ENCODE measurements at places on chromosomes 7 and 10.

DNA sequence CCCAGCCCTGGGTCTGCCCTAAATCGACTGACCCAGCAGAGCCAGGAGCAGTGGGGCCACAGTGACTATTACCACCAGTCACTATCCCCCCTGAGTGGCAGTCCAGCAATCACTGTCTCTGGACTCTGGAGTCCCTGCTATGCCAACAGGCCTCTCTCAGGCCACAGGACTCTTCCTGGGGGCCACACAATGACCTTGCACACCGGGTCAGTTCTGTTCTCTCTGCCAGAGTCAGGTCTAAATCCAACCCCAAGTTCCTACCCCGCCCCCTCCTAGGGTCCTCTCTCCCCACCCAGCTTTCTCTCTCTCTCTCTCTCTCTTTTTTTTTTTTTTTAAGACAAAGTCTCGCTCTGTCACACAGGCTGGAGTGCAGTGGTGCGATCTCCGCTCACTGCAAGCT, 21.6 kb downstream of the GRID2IP start:
- no peak for DNase-seq

GRCh38 chr7:67391168-67391567, 394.5 kb downstream of the TYW1 start:
- no peak for DNase-seq

DNA sequence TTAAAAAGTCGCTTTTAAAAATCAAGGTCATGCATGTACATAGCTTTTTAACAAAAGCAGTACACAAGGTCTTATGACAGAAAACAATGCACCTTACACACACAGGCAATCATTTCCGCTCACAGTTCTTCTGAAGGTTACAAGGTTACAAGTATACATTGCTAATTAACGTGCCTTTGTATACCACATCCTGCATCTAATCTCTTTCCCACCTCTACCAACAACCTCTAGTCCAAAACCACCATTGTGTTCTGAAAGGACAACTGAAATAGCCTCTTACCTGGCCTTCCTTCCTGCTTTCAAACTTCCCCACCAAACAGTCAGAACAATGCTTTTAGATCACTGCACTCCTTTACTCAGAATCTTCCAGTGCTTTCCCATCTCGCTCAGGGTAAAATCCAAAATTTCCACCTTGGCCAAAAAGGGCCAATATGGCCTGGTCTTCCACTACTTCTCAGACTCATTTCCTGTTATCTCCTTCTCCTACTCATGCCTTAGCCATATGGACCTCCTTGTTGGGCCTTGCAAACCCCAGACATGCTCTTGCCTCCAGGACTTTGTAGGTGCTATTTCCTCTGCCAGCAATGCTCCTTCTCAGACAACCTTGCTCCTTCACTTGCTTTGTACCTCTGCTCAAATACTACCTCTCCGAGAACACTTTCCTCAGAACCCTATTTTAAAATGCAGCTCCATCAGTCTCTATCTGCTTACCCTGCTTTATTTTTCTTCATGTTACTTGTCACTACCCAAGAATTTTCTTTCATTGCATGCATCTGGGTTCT, 205.4 kb downstream of the DNAJC1 start:
- DNase-seq: no peak

- no peak for DNase-seq
Measured at GRCh38 chr10:98919899-98920298, 315.8 kb downstream of the HPSE2 start.

DNA sequence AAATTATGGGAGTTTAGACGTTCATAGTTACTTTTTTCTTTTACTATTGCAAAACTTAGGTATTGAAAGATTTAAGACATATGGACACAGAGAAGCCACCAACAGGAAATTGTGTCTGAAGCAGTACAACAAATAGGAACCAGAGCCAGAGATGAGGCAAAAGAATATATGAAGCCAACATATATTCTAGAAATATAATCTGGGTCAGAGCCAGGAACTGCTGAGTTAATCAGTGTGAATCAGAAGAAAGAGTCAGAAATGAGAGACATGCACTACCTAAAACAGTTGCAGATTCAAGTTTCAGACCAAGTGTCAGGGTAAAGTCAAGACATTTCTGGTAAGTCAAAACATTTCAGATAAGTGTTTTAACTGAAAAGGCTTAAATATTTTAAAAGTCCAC, 67.7 kb downstream of the DGKB start:
- DNase-seq: no peak

GRCh38 chr10:3699916-3700315, 85.1 kb downstream of the KLF6 start:
- DNase-seq: no peak

DNA sequence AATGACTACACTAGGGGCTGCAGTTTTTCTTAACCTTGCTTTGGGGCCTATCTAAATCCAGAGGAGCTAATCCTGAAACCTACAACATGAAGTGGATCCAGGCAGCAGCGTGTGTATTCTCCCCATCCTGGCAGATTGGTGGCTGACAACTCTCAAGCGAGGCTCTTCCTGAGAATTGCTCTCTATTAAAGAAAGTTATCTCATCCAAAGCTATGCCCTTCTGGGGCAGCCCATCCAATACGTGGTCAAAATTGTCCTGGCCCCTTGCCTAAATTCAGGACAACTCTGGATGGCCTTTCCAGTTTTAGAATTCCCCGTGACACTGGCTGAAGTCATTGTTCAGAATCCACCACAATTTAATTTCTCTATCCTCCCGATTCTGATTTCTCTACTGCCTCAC, 66.1 kb downstream of the IQUB start:
- no peak for DNase-seq

DNA sequence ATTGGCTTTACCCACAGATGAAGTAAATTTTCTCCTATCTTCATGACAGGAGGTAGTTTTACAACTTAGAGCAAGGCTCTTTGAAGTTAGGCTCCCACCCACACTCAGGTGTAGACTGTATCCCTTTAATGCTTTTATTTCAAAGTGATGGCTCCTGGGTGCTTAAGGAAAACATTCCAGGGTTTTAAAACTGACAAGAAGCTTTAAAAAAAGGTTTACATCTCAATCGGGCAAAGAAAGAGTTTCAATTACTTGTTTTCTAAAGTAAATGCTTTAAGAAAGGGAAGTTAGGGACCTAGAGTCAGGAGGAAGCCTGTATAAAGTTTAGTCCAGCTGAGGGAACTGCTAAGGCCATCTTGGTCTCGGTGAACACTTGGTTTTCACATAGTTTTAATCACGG, 1153.8 kb upstream of the C7orf33 start:
- no peak for DNase-seq

GRCh38 chr7:55545496-55545895, 26.8 kb downstream of the VOPP1 start:
- DNase-seq: no peak

DNA sequence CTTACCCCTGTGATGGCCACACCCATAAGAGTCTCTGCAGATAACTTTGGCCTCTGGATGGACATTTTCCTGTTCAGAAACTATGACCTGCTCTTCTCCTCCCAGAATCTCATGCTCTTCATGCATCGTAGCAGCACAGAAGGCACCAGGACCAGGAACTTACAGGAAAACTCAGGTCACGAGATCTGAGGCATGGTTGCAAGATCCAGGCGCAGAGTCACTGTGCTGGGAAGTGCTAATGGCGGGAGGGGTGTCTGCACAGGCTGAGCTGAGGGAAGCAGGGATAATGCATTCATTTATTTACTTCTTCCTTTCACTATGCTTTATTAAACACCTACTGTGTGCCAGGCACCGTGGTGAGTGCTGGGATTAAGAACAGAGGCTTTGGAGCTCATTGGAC, 48.2 kb upstream of the LOXL4 start:
- no peak for DNase-seq

DNA sequence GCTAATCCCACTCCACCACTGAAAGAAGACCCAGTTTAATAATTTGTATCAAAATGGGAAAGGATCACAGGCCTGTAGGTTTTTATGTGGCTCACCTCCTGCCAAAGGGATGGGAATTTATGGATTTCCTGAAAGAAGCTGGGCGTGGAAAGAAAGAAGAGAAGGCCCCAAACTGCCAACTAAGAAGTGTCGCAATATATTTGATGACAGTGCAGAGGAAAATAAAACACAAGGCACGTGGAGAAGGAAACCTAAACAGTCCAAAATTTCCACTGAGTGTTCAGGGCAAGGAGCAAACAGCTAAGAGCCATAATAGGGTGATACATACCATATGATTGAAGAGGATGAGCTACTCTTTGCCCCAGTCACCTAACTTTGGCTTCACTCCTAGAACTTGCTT, 667.2 kb downstream of the GATA3 start:
- DNase-seq: no peak

DNA sequence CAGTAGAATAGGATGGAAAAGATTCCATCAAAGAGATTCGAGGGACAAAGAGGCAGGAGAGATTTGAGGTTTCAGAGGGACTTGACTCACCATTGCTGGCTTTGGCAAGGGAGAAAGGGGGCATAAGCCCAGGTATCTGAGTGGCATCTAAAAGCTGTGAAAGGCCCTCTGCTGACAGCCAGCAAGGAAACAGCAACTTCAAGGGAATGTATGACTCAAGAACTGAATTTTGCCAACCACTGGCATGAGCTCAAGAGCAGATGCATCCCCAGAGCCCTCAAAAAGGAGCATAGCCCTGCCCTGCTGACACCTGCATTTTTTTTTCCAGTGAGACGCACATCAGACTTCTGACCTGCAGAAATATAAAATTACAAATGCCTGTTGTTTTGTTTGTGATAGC, 19.6 kb upstream of the ADAM12 start:
- no peak for DNase-seq

DNA sequence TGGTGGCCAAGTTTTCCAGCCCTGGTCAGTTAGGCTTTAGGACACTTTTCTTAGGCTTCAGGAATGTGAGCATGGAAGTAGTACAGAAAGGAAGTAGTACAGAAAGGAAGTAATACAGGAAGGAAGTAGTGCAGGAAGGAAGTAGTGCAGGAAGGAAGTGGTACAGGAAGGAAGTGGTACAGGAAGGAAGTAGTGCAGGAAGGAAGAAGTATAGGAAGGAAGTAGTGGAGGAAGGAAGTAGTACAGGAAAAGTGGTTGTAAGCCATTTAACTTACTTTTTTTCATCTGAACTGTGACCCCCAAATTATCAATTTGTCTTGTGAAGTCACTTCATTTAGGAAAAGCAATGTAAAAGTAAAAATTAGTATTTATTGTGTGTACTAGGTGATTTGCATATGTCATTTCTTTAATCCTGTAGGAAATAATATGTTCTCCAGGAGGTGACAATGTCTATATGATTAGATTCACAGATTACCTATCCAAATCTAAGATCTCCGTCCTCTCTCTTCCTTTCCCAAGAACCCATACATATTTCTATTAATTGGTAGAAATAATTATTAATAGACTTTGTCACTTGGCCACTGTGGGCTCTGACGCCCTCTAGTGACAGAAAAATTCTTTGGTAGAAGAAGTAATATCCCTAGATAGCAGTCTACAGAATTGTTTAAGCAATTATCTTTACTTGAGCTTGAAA, 3.9 kb upstream of the FAS start:
- no peak for DNase-seq

DNA sequence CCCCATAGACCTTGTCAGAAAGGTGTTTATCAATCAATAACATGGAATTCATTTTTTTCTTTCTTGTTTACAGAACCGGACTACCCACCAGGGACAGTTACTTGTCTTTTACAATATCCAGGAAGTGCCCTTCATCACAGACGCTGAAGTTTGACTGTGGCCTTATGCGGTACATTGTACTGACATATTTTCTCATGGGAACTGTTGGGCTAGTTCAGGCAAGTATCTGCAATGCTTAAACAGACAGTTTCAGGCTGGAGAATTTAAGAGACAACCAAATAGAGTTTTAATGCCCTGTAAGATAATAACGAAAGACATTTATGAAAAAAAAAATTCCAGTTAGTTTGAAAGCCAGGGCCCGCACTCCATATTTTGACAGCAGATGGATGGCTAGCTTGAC, 246.4 kb downstream of the GATA3 start:
- DNase-seq: no peak
